ELR (cell line): ENCODE measurements at places on chromosomes 1 and 21.
A peak's percentile ranks its signal among the peaks of the same experiment; 100 is the strongest.

- peak; percentile 75 for DNase-seq
These were observed 627 bp upstream of the GNB1 start for GRCh38 chr1:1891349-1892078.

DNA sequence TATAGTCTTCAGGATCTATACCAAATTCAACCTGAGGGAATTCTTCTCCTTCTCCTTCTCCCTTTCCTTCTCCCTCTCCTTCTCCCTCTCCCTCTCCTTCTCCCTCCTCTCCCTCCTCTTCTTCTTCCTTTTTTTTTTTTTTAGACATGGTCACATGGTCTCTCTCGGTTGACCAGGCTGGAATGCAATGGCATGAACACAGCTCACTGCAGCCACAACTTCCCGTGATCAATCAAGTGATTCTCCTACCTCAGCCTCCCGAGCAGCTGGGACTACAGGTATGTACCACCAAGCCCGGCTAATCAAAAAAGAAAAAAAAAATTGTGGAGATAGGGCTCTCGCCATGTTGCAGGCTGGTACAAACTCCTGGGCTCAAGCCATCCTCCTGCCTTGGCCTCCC lies 51.5 kb downstream of the DNAI4 start:
- DNase-seq: no peak

DNA sequence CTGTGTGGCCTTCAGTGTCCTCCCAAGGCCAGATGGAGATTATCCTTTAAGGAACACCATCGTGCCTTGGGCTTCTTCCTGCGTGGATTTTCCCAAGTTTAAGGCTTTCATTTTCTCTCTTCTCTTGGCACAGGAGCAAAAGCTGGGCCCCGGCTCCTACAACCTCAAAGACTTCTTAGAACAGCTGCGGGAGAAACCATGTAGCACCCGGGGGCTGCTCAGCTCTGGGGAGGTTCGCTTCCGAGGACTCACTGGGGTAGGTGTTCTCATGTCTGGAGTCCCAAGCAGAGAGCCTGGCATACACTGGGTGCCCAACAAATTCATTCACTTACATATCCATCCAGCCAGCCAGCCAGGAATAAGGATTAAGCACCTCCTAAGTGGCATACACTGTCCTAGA lies 6.6 kb upstream of the TTC22 start:
- no peak for DNase-seq

- DNase-seq: peak; percentile 63
These were observed 233.8 kb upstream of the USP25 start for GRCh38 chr21:15495965-15496364.

GRCh38 chr1:188463919-188464318 lies 1635.2 kb downstream of the PLA2G4A start:
- peak; percentile 29 for DNase-seq

GRCh38 chr21:43306911-43307676 lies 119.8 kb downstream of the SIK1 start:
- DNase-seq: peak; percentile 87

DNA sequence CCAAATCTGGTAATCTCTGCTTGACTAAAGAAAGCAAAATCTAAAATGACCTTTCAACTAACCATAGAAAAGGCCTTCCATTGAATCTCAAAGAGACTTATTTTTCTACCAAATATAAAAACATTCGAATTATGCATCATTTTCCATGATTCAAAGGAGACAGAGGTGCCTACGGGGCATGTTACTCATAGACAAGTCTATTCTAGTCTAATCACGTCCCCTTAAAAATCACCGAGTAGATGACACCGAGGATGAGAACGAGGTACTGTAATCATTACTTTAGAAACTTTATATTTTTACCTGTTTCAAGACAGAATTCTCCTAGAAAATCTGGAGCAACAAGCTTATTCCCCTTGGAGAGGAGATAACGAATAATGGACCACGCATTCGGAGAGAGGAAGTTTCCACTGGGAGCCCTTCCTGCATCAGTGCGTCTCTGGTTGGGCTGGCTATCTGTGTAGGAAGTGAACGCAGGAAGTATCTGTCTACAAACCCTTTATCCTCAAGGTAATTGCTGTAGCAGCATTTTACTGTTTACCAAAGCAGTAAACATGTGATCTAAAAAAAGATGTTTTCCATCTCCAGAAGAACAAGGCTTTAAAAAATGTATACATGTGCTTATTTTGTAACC lies 9.5 kb downstream of the ERG start:
- no peak for DNase-seq

DNA sequence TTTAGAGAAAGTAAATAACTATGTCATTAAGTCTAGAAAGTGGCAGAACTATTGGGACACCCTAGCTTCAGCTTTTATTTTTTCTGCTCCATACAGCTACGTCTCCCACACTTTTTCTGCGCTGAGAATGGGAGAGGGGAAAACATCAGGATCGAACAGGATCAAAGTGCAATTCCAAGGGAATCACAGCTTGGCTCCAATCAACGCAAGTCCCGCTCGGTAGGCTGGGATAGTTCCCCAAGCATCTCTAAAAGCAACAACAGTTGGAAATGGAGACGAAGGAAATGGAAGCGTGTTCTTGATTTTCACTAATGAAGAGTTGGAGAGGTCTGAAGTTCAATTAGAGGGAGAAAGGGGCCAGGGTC lies 536 bp downstream of the HMGCL start:
- DNase-seq: no peak

DNA sequence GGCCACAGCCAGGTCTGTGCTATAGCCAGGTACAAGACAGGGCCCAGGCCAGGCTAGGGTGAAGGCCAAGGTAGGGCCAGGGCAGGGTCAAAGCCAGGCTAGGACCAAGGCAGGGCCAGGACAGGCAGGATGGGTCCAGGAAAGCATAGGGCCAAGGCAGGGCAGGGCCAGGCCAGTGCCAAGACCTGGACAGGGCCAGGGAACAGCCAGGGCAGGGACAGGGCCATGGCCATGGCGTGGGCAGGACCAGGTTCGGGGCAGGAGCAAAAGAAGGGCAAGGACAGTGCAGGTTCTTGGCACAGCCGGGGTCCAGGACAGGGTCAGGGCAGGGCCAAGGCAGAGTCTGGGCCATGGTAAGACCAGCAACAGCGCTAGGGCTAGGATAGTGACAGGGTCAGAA lies 153.4 kb downstream of the LIPI start:
- no peak for DNase-seq

- no peak for DNase-seq
These were observed 34.6 kb downstream of the NR5A2 start for GRCh38 chr1:200062143-200062542.

- DNase-seq: peak; percentile 19
These were observed 38.8 kb upstream of the STMN1 start for GRCh38 chr1:25944986-25945385.

DNA sequence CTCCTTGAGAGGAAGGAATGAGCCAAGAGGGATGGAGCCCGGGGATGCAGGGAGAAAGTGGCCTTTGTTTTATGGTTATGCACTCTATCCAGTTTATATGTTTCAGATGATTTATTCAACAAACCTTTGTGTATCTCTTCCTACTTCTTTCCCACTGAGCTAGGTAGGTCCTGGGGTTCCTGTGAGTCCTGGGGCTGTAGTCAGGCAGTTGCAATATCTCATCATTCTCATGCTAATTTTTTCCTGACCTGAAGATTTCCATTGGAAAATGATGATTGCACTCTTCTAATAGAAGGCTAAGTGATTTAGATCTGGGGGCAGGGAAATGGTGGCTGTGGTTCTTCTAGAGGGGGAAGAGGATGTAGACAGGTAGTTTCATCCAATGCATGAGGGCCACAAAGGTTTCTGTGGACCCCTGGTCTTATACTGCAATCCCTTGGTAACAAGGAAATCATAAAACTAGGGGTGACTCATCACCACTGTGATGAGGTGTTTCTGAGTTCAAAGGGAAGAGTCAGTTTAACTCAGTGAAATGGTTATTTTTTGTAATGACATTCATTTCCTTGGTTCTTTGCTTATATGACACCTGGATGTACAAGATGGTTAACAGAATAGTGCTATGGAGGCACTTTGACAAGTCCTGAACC lies 20.2 kb downstream of the B3GALT5 start:
- peak; percentile 85 for DNase-seq

DNA sequence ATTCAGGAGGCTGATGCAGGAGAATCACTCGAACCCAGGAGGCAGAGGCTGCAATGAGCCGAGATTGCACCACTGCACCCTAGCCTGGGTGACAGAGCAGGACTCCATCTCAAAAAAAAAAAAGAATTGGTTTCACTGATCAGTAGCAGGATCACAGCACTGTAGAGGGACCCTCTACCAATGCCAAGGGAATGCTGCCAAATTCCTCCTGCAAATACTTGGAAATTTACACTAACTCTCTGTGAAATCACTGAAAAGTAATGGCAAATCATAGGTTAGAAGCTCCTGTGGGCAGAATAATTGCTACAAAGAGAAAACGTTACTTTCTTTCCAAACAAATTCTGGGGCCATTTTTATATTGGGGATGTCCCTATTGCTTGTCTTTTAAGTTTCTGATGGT lies 6.7 kb upstream of the GPR25 start:
- no peak for DNase-seq
